ENCODE measurements at places on chromosomes 11 and 22. TPM values are rescaled to one million over a fixed set of nuclear protein-coding genes. Genes with fewer than 3 reads are reported as not detected.

SPDYC gene
- not detected for polyA plus RNA-seq

PAMR1 gene
- polyA plus RNA-seq, result not detected

MISFA gene
- polyA plus RNA-seq, result 0.41 TPM

TPBGL gene
- polyA plus RNA-seq, result not detected

PCSK7 gene
- 45.4 TPM for polyA plus RNA-seq

NRXN2 gene
- not detected for polyA plus RNA-seq

OR51F1 gene
- not detected for polyA plus RNA-seq

MUC2 gene
- polyA plus RNA-seq, result not detected

PATE2 gene
- not detected for polyA plus RNA-seq

DDI1 gene
- polyA plus RNA-seq, result not detected

DYNC2H1 gene
- polyA plus RNA-seq, result 0.31 TPM

CDK2AP2 gene
- 94.3 TPM for polyA plus RNA-seq

RELA gene
- 73.0 TPM for polyA plus RNA-seq
